Left renal cortex interstitium (tissue), 4 donors: ENCODE measurements at places on chromosomes 4 and X. TPM values are rescaled to one million over a fixed set of nuclear protein-coding genes. Genes with fewer than 3 reads are reported as not detected.

DNA sequence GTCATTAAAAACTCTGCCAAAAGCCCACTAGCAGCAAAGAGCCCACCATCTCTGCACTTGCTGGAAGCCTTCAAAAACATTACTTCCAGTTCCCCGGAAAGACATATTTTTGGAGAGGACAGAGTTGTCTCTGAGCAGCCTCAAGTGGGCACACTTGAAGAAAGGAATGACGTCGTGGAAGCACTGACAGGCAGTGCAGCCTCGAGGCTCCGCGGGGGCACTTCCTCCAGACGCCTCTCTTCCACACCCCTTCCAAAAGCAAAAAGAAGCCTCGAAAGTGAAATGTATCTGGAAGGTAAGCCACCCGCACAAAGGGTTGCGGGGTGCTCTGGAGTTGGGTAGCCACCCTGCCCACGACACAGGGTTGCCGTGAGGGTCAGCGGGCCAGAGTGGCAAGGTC, 25.9 kb downstream of the OFD1 start:
- no peak for DNase-seq

Gene ZFP92
- polyA plus RNA-seq: 1.0 TPM

Gene GAB1
- polyA plus RNA-seq: 37.3 TPM

DNA sequence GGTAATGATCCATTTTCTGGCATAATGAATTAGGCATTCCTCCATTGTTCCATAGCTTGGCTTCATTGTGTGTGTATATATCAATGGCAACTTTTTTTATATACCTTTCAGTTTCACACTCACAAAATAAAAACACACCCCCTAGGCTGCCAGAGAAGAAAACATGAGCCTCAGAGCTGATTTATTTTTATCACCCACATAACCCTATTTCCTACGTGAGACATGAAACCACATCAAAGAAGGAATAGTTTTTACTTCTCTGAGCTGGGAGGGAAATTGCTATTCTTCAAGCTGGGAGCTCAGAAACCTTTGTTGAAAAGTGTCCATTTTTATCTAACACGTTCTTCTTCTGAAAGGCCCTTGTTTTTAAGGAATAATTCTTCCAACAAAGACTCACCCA, 126.7 kb upstream of the RAI2 start:
- DNase-seq: no peak
